Fibroblast of skin of abdomen (primary cell): ENCODE measurements at places on chromosomes 16 and 17.
A peak's percentile ranks its signal among the peaks of the same experiment; 100 is the strongest.

GRCh38 chr17:61393904-61394629 is 5.6 kb upstream of the TBX2 start:
- DNase-seq: no peak

DNA sequence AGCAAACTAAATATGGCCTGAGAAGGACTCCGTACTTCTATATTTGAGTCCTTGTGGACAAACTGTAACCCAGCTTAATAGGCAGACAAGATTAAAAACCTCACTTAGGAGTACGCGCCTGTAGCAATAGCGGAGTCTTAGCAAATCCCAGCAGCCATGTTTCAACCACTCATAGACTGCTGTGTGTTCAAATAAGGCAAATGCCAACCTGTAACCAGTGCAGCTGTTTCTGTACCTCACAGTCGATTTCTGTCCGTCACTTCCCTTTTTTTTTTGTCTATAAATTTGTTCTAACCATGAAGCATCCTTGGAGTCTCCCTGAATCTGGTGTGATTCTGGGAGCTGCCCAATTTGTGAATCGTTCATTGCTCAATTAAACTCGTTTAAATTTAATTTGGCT is 30.2 kb downstream of the TANC2 start:
- no peak for DNase-seq

GRCh38 chr17:60134396-60135150 is 15.2 kb upstream of the CA4 start:
- DNase-seq: peak; percentile 36

GRCh38 chr17:7530023-7530900 is 18.6 kb upstream of the TNFSF12 start:
- DNase-seq: no peak

DNA sequence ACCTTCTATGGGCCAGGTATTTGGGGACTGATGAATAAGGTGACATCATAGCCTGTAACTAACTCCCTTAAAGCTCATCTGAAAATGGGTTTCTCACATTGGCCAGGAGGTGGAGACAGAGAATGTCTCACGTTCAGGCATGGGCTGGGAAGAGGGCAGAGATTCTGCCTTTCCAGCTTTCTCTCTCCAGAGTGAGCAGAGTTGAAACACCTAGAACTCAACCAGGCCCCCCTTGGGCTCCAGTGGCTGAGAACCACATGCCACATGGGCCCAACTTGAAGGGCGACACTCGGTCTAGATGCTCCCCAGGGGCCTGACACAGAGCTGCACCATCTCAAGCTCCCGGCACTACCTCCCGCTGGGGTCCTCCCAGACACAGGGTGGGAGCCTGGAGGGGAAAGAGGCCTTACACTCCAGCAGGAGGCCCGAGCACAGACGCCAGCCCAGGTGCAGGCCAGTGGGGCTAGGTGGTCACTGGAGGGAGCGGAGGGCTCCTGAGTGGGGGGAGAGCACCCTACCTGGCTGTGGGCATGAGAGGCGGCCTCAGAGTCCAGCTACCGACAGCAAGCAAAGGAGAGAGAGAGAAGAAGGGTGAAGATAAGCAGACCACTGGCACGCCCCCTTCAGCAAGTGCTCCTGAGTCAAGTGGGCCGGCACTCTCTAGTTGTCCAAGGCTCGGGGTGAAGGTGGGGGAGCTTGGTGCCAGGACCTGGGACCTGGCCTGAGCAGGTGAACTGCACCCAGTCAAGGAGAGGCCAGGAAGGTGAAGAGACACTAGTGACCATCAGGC is 55.9 kb downstream of the MYO18A start:
- peak; percentile 75 for DNase-seq

DNA sequence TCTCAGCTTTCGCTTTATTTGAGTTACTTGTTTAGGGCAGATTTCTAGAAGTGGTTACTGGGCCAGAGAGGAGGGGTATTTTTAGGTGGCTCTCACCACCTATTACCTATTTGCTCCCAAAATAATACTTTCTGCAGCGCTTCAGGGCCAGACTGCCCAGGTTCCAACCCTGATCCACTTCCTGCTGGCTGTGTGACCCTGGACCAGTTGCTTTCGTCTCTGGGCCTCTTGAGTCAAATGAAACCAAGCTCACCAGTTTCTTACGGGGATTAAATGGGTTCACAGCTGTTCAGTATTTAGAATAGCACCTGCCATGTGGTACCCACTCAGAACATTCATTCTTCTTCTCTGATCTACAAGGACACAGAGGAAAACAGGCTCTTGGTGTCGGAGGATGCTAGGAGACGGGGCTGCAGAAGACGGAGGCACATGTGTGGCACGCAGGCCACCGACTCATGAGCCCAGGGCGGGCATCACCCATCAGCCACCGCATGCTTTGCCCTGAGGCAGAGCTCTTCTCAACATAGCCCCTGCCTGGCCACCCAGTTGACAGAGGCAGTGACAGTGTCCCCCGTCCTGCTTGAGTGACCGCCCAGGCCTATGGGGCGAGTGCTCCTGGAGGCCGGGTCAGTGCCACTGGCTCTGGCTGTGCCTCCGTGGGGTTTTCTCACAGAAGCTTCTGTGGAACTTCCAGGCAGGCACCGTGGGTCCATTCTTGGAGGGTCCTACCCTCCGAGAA is 149.0 kb upstream of the PLCG2 start:
- DNase-seq: no peak

DNA sequence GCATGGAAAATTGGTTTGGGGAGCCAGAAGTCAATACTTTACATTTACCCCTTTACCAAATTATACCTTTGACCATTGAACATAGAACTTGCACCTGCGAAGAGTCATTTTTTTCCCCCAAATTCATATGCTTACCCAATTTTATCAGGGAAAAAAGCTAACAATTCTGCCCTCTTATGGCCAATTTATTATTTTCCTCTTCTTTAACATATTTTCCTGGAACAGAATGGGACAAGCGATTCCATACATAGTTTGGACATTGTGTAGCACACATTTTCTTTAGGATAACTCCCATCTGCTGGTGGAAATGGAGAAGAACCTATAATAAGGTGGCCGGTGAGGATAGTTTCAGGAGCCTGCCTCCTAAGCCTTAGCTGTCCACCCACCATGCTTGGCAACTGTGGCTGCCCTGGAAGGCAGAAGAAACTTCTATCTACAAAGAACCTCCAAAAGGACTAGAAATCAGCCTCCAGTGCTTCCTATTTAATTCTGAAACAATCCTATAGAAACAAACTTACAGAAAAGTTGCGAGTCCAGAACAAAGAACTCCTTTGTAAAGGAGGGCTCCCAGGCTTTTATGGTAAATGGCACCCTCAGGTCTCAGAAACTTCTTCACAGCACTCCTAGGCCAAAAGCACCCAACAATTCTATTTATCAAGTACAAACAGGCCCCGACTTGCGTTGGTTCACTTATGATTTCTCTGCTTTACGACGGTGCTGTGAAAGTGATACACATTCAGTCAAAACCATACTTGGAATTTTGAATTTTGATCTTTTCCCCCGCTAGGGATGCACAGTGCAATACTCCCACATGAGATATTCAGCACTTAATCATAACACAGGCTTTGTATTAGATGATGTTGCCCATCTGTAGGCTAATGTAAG is 64.1 kb upstream of the CACNG4 start:
- peak; percentile 53 for DNase-seq

DNA sequence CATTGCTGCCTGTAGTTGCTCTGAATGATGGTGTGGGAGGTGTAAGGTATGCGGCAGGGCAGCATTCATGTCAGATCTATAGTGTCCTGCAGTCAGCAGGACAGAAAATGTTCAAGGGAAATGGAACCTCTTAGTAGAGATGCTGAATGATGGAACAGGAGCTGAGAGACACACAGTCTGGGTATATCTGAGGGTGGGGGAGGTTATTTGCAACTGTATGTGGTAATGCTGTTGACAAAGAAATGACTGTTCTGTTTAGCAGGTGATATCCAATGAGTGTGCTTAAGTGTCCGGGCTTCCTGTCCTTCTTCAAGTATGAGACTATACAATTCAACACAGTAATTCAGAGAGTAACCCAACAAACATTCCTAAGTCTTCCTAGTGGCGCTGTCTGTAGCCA is 46.6 kb downstream of the STH start:
- DNase-seq: no peak

DNA sequence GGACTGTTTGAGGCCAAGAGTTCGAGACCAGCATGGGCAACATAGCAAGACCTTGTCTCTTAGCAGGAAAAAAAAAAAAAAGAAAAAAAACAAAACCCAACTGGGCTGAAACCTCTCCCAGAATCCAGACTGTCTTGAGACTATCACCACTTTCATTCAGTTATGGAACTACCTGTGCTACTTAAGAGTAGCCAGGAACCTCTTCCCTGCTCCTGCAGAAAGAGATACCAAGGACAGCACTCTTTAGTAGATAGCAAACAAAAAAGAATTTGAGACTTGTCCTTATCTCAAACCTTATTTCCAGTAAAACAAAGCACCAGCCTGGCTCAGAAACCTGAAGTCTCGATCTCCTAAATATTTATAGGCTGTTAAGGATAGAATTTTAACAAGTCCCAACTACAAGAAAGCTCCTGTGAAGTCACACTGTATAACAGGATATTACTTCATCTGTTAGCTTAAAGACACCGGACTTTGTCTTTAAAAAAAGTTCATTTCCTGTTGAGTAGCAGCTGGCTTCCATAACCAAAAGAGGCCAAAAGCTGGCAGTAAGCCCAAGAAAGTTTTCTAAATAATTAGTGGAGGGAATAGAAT is 5.1 kb downstream of the CDR2 start:
- DNase-seq: peak; percentile 49

GRCh38 chr17:7703584-7704479 is 1.2 kb upstream of the EFNB3 start:
- DNase-seq: peak; percentile 60

- peak; percentile 30 for DNase-seq
Observed at GRCh38 chr17:1159431-1160180, 20.2 kb downstream of the ABR start.

GRCh38 chr17:19316761-19317358 is 45.7 kb downstream of the B9D1 start:
- DNase-seq: no peak

DNA sequence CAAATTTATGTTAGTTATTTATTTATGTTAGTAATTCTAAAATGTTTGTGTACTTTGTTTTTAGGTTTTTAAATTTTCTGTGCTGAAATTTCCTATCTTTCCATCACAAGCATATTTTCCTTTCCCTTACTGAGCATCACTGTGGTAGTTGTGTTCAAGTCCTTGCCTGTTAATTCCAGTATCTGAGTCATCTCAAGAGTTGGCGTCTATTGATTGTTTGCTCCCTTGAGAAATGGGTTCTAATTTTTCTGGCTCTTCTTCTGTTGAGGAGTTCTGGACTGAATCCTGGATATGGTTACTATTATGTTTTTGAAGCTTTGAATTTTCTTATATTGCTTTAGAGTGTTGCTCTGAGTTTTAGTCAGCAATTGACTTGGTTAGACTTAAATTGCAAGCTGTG is 56.3 kb downstream of the GAN start:
- no peak for DNase-seq

DNA sequence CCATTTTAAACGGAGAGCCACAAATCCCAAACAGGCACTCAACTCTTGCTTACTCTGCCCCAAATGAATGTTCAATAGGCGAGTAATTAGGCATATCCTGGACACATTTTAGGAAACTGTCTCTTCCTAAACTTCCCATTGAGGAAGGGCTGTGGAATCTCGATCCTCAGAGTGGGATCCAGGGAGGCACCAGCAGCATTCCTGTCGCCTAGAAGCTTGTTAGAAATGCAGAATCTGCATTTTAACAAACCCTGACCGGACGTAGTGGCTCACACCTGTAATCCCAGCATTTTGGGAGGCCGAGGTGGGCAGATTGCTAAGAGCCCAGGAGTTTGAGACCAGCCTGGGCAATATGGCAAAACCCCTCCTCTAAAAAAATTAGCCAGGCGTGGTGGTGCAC is 95.6 kb downstream of the GAS7 start:
- no peak for DNase-seq

- no peak for DNase-seq
Observed at GRCh38 chr16:58040945-58041627, 15.5 kb downstream of the MMP15 start.

DNA sequence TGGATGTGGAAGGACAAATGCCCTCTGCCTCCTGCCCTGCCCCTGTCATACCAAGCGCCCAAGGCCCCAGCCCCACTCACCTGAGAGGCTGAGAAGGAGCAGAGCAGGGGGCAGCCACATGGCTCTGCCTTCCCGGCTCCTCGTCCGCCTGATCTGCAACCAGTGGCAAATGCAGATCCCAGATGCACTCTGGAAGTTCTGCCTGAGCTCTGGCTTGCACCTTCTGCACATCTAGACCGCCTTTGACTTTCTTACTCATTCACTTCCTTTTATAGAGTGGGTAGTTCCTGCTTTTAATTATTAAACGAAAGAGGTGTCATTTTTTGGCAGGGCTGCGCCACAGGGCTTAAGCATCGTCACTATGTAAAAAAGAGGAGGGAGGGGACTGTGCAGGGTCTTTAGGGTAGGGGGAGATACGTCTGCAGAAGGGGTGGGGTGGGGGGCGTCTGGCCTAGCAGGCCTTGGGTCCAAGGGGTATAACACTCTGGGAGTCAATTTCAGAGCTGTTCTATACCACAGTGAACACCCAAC is at the start of gene CD300LB:
Gene CD300LB, minus strand, starts transcription at position 245 of the 531 bp plus-strand sequence. Its CDS starts 125 bp downstream, at position 120.
- no peak for DNase-seq

GRCh38 chr17:42937712-42938596 is 26.3 kb downstream of the AARSD1 start:
- DNase-seq: peak; percentile 55

DNA sequence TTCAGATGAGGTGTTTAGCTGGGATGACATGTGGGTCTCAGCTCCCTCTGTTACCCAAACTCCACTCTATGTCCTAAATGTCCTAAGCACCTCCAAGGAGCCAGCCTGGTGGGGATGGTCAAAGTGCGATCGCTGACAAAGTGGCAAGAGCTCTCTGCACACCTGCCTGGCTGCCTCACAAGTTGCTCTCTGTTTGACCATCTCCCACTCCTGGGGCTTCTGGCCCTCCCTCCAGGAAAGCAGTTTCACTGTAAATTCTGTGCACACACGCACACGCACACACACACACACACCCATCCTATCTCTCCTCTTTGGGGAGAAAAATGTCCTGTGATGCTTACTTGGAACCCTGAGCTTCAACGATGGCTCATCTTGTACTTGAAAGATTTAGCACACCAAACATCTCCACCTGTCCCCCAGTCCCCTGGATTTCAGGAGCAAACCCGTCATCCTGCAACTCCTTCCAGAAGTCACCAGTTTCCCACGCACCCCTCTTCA is 1.7 kb downstream of the PITPNA start:
- DNase-seq: no peak

DNA sequence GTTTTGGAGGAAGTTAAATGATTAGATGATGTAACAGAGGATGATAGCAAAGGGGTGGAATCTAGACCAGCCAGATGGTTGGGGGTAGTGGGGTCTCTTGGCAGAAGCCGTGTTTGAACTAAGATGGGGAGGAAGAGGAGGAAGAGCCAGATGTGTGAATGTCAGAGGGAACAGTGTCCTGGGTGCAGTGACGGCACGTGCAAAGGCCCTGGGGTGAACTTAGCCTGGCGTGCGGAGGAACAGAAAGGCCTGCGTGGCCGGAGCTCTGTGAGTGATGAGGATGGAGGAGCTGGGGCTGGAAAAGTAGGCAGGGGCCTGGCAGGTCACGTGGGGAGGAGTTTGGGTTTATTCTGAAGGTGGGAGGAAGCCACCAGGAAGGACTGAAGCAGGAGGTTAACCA is 26.4 kb upstream of the RMI2 start:
- no peak for DNase-seq
